ENCODE measurements at places on chromosomes 11 and 22.

DNA sequence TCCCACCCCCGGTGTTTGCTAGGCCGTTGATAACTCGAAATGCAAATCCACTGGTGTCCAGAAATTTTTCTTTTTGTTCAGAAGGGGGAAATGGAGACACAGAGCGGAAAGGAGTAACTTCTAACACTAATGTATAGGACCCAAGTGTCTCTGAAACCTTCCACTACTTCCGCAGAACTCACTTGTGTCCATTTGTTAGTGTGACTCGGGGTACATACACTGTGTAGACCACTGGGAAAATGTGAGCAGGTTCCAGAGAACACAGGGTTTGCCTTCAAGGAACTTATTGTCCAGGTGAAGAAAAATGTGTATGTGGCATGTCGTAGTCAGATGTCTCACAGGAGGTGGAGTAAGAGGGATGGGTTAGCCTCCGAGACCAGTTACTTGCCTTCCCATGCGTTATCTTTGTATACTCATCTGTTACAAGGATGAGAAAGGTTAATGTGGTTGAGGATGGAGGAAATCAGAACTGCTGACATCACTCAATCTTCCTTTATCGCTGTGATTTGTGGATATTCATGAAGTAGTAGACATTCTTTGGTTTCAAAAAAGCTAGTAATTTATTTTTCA lies 857 bp downstream of the ARCN1 start:
- no peak for DNase-seq

DNA sequence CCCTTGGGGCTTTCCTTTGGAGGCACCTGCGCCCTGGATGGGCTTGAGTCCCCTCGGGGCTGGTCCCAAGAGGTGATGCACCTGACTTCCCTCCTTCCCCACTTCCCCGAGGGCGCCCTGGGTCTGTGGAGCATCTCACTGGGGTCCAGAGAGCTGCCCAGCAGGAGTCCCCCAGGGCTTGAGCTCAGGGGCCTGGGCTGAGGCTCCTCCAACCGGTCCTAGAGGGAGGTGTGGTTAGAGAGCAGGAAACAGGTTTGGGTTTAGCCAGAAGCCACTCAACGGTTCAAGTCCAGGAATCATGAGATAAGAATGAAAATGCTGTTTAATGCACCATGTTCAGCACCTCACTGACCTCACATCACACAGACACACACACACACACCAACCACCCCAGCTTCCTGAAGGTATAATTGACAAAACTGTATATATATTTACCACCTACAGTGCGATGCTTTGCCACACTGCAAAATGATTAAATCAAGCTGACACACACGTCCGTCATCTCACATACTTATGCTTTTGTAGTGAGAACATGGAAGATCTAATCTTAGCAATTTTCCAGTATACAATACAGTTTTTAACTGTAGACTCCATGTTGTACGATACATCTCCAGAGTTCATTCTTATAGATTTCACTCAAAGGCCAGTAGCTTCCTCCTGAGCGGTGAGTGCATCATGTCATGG lies 628 bp upstream of the IGLL1 start:
- DNase-seq, result no peak

DNA sequence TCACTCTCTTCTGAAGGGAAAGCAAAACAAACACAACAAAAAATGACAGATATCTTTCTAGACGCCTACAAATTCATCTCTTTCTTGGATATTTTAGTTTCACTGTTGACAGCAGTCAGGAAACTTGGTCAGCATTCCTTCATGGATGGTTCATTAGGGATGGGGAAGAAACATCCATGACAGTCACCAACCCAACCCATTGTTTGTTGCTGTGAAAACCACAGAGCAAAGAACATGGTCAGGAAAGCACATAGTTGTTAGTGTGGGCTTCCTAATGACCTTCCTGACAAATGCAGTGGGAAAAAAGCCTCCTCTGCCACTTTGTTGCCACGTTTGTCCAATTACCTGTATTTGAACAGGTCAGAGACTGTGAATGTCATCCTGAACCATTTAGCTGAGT lies 139.8 kb upstream of the SNX19 start:
- DNase-seq, result no peak

GRCh38 chr11:128956401-128957201 lies 13.9 kb upstream of the TP53AIP1 start:
- peak; percentile 14 for DNase-seq

DNA sequence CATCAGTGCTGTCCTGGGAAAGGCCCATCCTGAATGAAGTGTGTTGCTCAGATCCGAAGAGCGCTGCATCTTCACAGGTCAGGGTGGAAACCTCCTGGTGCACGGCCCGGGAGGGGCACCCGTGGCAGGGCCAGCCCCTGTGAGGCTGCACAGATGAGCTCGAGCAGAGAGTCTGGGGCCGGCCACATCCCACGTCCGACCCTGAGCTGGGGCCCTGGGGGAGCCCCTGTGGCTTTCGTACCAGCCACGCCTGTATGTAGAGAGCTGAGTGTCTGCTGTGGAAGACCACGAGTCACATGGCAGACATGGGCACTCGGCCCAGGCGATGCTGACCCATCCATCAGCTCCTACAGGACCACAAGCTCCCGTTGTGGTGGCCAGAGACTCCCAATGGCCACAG lies 24.9 kb upstream of the SEPTIN5 start:
- no peak for DNase-seq

DNA sequence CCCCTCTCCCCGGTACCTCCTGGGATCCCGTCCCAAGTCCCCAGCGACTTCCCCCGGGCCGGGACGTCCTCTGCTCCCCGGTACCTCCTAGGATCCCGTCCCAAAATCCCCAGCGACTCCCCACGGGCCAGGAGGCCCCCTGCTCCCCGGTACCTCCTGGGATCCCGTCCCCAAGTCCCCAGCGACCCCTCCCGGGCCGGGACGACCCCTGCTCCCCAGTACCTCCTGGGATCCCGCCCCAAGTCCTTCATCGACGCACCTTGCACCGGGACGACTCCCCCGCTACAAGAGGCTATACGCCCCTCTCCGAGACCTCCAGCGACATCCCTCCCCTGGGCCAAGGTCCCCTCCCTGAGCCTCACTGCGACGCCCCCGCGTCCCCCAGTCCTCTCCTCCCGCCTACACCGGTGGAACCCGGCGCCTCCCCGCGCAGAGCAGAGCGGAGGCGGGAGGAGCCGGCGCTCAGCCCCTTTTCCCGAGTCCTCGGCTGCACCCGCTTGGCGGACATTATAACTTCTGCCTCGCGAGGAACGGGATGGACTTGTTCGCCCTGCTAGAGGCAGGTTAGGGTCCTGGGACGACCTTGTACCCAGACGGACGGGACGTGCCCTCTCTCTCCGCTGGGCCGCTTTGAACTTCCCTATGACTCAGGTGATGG lies 912 bp downstream of the KREMEN1 start:
- no peak for DNase-seq

DNA sequence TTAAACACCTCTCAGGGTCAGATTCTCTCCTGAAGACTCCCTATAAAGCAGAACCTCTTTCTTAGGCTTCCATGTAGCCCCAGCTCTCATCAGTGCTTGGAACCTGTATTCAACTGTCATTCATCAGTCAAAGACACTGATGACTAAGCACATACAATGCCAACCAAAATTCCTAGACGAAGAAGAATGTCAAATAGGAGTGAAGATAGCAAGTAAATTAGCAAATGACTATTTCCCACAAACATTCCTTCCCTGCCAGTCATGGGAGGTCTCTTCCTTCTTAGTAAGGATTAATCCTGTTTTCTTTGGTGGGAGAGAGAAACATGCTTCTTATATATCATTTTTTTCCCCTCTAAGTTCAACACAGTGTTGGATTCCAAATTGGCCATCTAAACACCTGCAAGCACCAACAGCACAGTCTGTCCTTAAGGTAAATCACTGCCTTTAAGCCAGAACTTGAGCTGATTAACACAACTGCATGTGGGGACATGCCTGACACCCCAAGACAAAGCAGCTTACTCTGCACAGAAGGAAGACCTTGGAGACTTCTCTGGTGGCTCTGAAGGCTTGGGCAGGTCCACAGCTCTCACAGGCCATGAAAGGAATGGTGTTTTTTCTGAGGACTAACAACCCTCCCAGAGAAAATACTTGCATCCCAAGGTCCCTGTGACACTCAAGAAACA lies 47.5 kb upstream of the ME3 start:
- peak; percentile 93 for DNase-seq

DNA sequence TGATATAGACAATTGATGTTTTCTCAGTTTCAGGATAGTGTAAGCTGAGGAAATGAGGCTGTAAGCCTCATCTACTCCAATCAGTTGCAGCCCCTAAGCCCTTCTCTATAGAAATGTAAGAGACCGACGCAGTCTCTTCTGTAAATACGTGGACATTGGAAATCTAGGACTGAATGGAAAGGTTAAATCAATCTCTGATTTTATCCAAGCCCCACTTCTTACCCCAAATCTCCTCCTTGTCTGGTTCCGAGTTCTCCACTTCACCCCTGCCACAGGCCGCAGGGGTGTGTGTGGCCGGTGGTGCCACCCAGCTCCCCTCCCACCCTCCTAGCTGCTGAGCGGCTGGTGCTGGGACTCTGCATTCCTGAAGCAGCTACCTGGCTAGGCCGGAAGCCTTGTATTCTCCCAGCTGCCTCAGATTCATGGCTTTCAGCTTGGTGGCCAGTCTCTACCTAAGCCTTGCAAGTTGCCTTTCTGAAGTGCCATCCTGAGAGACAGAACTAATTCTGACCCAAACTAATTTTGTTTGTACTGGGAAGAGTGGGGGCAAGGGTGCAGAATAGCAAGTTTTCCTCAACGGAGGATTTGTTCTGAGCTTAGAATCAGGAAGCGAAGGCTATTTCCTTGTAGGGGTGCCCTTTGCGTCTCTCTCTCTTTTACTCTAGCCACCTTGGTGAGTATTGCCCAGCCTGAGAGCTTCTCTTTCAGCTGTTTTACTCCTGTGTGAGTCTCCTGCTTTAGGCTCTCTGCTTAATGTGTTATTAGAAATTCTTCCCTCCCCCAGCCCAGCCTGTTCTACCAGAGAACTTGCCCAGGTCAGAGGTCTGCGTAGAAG lies 749 bp downstream of the VWA5A start:
- DNase-seq, result no peak

GRCh38 chr11:107655602-107656001 lies 56.3 kb downstream of the SLN start:
- no peak for DNase-seq

DNA sequence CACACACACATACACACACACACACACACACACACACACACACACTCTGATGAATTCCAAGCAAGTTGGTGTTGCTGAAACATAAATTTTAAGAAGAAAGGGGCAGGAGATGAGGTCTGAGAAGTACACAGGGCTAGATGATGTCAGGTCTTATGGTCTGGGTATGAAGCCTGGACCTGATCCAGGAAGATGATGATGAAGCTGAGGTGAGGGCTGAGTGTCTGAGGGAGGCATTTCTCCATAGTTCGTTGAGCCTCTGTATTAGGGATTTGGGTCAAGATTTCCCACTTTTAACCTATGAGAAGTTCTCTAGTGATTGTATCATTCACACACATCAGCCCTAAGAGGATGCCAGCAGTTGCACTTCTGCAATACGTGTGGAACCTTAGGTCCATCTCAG lies 32.6 kb downstream of the KREMEN1 start:
- DNase-seq, result no peak

GRCh38 chr11:32033491-32033890 lies 57.4 kb upstream of the RCN1 start:
- no peak for DNase-seq

- DNase-seq, result no peak
Observed at GRCh38 chr11:35393098-35393497, 26.3 kb downstream of the SLC1A2 start.

- no peak for DNase-seq
Observed at GRCh38 chr11:72493426-72494108, 59.2 kb upstream of the CLPB start.

DNA sequence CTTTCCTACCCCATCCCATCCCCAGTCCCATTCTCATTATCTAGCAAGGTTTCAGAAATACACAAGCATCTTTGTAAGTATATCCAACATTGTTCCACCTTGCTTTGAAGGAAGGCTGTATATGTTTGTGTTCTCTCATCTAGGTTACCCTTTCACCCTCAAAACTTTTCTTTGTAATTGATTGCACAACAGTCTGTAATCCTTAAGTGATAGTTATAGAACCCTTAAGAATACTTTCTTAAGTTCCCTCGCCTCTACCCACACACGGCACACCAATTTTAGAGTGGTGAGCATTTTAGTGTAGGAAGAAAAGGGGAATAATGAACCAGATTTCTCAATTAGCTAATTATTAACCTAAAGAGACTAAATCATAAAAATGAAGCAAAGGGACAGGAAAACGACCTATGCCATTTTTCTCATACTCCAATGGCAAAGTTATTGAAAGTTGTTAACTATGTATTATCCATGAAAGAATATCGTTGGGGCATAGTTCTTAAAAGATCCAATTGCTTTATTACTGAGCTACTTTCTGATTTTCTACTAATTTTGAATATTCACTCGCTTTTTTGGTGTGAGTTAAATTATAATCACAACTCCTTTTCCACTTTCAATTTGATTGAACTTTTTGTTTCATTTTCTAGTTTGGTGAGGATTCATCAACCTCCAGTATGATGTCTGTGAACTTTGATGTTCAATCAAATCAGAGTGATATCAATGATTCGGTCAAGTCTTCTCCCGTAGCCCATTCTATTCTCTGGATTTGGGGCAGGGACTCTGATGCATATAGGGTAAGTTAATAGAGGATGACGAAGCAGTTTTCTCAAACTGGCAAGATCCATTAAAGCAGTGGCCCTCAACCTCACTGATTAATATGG lies 44.9 kb downstream of the TTC17 start:
- DNase-seq, result no peak

All from HS-27A (cell line).